HEK293T (cell line): ENCODE measurements at places on chromosomes 5 and 9.

DNA sequence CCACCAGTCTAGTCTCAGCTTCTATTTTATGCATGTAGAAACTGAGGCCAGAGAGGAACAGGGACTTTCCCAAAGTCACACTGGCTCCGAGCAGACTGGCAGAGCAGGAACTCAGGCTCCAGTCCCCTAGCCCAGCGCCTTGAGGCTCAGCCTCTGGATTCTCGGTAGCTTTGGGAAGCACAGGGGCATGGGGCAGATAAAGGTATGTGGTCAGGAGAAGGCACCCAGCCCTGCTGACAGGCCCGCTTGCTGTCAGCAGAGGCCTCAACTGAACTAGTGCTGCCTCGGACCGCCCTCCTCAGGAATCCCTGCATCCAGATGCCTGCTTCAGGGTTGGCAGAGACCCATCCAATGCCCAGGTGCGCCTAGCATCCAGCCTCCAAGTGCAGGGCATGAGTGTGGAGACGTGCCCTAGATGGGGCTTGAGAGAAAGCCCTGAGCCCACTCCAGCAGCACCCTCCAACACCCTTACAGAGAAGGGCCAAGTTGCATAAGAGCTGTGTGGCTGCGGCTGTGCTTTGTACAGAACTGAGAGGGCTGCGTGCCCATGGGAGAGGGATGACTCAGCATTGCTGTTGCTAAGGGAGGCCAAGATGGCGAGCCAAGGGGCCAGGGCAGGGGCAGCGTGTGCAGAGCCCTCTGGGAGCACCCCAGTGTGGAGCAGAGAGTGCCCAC lies 168.6 kb downstream of the MACROH2A1 start:
- no peak for DNase-seq

DNA sequence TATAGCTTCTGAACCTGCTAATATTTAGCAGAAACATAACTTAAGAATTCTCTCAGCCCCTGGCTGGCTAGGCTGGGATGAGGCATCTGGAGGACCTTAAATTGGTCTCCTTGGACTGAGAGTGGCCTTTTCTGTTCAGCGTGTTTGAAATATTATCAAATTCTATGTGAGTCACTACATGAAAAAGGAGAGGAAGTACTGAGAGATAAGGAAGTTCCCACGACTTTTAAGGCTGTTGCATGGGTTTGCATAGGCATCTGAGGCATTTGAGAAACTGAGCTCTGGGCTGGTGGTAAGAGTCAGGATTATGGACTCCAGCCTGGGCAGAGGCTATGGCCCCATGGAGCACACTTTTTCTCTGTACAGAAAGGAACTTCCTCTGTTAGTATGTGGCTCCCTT lies 816.2 kb upstream of the GRAMD2B start:
- DNase-seq: no peak

- DNase-seq: no peak
Measured at GRCh38 chr5:56620903-56621677, 194.3 kb upstream of the MAP3K1 start.

DNA sequence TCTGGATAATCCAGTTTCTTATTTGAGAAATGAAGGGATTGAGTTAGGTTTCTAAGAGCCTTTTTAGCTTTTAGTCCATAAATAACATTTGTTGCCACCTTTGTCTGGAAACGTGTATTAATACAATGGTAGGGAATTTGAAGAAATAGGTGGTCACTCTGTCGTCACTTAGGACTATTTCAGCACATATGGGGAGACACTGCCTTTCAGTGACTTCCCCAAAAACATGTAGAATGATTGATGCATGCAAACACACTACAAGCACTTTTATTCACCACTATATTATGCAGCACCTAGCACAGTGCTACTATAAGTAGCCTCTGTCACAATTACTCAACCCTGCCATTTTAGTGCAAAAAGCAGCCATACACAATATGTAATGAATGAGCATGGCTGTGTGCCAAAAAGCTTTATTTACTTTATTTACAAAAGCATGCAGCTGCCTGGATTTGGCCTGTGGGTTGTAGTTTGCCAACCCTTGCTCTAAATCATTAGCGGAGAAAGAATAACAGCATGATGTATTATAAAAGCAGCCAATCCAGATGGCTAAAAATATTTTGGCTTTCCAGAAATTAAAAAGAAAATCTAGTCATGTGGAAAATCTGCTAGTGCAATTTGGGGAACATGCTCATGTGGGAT lies 154.2 kb upstream of the HMHB1 start:
- DNase-seq: no peak

DNA sequence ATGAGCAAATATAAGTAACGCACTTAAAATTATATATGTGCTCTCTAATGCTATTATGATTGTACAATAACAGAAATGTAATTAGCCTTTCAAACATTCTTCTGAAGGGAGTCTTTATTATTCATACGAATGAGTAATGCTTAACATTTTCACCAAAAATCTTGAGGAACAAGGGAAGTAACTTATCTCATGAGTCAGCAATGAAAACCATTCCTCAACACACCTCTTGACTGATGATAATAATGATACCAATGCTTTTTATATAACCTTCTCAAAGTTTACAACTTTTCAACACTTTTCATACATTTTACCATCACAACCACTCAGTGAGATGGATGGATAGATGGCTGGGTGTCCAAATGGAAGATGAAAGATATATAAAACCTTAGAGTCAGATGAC lies 369.3 kb downstream of the BNC2 start:
- DNase-seq: no peak
